ENCODE measurements at places on chromosomes 2 and 18.

DNA sequence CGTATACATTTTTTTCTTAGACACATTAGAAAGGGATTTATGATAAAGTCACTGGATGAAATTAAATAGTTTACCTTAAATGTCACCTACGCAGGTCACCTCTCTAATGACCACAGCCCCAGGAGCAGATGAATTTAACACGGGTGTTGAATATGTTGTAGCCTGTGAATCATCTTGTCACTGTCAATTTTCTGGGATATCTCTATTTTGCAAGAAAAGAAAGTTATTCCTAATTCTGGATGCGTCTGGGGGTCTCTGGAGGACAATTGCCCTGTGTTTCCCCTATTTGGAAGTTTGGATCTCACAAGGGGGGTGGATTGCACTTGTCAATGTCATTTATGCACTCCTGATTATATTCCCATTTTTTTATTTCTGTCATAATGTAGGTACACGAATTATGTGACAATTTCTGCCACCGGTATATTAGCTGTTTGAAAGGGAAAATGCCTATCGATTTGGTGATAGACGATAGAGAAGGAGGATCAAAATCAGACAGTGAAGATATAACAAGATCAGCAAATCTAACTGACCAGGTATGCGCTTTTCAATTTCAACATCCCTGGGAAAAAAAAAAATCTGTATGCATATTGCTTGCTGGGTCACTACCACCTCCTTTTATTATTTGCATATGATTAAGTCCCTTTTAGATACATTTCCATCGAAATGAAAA lies 7.7 kb downstream of the MEIS1 start:
- peak; percentile 9 for DNase-seq

DNA sequence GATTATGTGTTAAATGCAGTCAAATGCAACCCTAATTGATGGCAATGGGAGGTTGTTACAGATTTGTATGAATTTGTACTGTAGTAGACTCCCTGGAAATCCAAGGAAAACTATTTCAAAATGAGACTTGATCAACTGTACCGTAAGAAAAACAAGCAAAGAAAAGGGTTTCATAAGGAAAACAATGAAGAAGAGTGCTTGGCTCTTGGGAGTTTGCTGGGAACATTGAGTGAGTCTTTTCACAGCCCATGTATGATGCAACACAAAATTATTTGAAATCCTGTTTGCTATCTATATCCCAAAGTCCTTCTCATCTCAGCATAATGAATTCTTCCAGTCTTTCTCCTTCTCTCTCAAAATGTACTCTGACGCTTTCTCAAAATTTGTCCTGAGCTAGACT lies 67.0 kb upstream of the OSR1 start:
- DNase-seq = peak; percentile 8

GRCh38 chr2:7963787-7964186 lies 718.1 kb upstream of the ID2 start:
- DNase-seq = no peak

GRCh38 chr2:12076810-12077209 lies 330.4 kb downstream of the LPIN1 start:
- peak; percentile 52 for DNase-seq

- DNase-seq = no peak
Measured at GRCh38 chr2:122535960-122536505, 780.6 kb downstream of the TSN start.

- peak; percentile 3 for DNase-seq
Measured at GRCh38 chr2:167637741-167638140, 609.7 kb downstream of the STK39 start.

Data from muscle of back (tissue), 13 donors.